Urinary bladder (tissue), 4 donors: ENCODE measurements at places on chromosomes 12 and 14. TPM values are rescaled to one million over a fixed set of nuclear protein-coding genes. Genes with fewer than 3 reads are reported as not detected.

Gene VWF
- 61.8 TPM for total RNA-seq

Gene ADGRD1
- total RNA-seq: 60.1 TPM

Gene TEX52
- not detected for total RNA-seq

Gene TSPAN8
- 10.2 TPM for total RNA-seq

Gene SERPINA1
- total RNA-seq: 1.9 TPM

Gene ESPL1
- total RNA-seq: 4.5 TPM

Gene SRRM4
- total RNA-seq: 0.42 TPM

Gene KRT8
- total RNA-seq: 96.2 TPM

Gene HAL
- not detected for total RNA-seq

Gene CDH24
- 6.4 TPM for total RNA-seq

Gene ATF7
- total RNA-seq: 24.1 TPM

Gene RIMBP2
- 2.7 TPM for total RNA-seq

Gene GLT1D1
- 0.58 TPM for total RNA-seq

Gene STAT2
- 156 TPM for total RNA-seq

Gene AMN1
- total RNA-seq: 21.4 TPM

Gene SCN8A
- 2.6 TPM for total RNA-seq

Gene BMAL2
- 9.3 TPM for total RNA-seq

Gene B3GNT4
- 0.16 TPM for total RNA-seq

Gene DAO
- total RNA-seq: not detected

Gene HOXC12
- not detected for total RNA-seq

Gene PTPN11
- total RNA-seq: 68.2 TPM
